ENCODE measurements at places on chromosomes 3 and 15. TPM values are rescaled to one million over a fixed set of nuclear protein-coding genes. Genes with fewer than 3 reads are reported as not detected.

Gene GALNT15
- 2.8 TPM for total RNA-seq

Gene ALDH1A2
- total RNA-seq, result 1.2 TPM

Gene FETUB
- 10.8 TPM for total RNA-seq

Gene CYP8B1
- 21.2 TPM for total RNA-seq

- H3K36me3 ChIP-seq, result no peaks in the 10 kb centered on the region
- H3K27me3 ChIP-seq, result no peaks in the 10 kb centered on the region
- DNase-seq, result no peak
- H3K4me1 ChIP-seq, result no peaks in the 10 kb centered on the region
- no peak overlapping the region for H3K27ac ChIP-seq
These were observed 403.7 kb downstream of the SOX2 start for GRCh38 chr3:182115328-182116015.

DNA sequence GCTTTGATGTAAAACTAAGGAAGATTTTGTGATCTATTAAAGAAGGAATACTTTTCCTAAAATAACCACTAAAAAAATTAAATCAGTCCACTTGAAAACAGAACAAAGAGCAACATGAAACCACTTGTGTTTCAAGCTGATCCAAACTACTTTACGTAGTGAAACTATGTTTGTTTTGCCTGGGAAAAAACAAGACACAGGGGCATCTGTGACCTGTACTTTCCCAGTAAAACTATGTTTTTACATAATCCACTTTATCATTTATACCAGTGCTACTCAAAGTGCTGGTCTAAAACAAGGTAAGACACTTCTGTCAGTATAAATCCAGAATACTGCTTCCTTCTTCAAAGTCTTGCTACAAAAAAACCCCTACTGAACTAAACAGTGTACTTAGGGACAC lies 56.7 kb downstream of the SPG11 start:
- peaks cover 7% of the 10 kb centered on the region for H3K36me3 ChIP-seq
- H3K27ac ChIP-seq, result no peak overlapping the region
- no peaks in the 10 kb centered on the region for H3K27me3 ChIP-seq
- H3K4me1 ChIP-seq, result no peaks in the 10 kb centered on the region

DNA sequence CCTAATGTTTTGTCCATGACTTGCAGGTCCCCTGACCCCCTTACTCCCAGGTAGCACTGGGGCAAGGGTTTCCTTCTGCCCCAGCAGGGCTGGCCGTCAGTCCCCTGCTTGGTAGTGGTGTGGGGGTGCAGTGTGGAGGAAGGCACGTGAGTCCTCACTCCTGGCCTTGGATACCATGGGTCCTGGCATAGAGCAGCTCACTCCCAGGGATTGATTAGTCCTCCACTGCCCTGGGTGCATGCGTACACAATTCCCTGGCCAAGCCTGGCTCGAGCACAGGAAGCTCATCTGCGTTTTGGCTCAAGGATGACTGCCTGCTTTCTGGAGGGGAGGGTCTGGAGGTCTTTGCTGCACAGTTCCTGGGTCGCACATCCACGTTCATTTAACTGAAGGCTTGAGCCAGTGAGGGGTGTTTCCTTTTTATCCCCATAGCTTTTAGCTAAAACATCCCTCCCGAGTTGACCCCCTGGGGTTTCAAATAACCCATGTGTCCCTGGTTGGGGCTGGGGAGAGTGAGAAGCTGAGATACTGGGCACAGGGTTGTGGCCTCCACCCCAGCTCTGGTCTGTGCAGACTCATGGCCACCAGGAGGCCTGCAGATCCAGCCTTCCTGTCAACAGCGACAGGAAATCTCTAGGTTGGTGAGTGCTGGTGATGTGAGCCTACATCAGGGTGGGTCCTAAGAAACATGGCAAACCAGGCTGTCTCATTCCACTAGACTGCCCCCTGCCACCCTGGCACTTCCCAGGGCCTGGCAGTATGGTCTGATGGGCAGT lies 11.5 kb downstream of the HEMK1 start:
- DNase-seq, result no peak
- peaks cover 68% of the 10 kb centered on the region for H3K4me1 ChIP-seq
- peak overlapping the region; percentile 55 for H3K27ac ChIP-seq
- H3K27me3 ChIP-seq, result no peaks in the 10 kb centered on the region

DNA sequence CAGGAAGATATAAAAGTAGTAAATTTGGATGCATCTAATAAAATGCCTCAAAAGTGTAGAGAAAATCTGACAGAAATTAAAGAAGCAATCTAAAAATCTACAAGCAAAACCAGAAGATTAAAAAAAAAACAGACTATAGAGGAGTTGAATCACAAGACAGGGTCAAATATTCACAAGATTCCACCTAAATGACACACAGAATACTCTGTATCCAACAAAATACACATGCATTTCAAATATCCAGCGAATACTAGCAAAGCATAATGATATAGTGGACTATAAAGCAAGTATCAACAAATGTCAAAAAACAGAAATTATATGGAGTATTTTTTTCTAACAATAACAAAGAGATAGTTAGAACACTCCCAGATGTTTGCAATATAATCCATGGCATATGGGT lies 20.5 kb upstream of the ACTC1 start:
- H3K27me3 ChIP-seq, result no peaks in the 10 kb centered on the region
- no peak overlapping the region for H3K4me3 ChIP-seq
- no peaks in the 10 kb centered on the region for H3K36me3 ChIP-seq

DNA sequence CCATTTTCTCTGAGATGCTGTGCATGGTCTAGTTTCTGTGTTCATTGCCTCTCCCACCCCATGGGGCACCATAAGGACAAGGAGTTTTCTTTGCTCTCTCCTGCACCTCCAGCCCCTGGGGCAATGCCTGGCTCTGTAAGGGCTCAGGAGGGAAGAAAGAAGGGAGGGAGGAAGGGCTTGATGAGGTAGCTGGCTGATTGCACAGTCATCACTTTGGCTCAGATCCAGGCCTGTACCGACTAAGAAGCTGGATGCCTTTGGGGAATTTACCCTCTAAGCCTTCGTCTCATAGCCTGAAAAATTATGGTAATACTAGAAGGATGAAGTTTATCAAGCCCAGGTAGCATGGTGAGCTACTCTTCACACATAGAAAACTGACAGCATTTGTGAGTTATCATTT lies 382.9 kb downstream of the GABRG3 start:
- no peaks in the 10 kb centered on the region for H3K27me3 ChIP-seq
- H3K36me3 ChIP-seq, result no peaks in the 10 kb centered on the region
- no peak overlapping the region for H3K4me3 ChIP-seq
- H3K27ac ChIP-seq, result no peak overlapping the region
- no peak for DNase-seq

- no peaks in the 10 kb centered on the region for H3K27me3 ChIP-seq
- no peak overlapping the region for H3K4me3 ChIP-seq
- DNase-seq, result no peak
- no peak overlapping the region for H3K27ac ChIP-seq
These were observed 20.5 kb downstream of the SIDT1 start for GRCh38 chr3:113552851-113553250.

DNA sequence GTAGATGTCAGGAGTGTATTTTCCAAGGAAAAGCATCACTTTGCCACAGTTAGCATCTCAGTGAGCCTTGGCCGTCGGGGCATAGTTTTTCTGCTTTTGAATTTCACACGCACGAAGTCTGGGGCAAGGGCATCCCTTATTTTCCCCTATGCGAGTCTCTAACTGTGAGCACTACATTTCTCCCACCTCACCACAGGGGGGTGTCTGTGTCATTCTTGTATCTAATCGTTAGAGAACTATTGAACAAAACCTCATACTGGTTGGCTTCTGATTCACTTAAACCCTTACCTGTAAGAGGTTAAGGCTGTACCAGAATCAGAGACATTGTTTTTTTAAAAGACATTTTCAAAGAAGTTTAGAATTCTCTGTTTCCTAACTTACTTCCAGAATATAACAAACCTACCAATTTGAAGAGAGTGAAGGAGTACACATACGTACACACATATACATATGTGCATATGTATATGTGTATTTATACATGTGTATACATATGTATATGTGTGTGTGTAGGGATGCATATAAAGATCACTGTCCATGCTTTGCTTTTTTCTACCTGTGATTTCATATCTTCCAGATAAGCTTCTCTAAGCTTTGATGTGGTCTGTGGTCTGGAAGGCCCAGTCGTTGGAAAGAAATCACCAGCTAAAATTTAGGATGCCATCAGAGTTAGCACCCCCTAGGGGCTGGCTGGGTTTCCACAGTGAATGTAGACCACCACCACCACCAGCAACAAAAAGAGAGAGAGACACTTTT lies 49.4 kb downstream of the MYZAP start:
- no peak for DNase-seq
- no peak overlapping the region for H3K4me3 ChIP-seq
- no peaks in the 10 kb centered on the region for H3K4me1 ChIP-seq
- H3K27me3 ChIP-seq, result no peaks in the 10 kb centered on the region
- no peaks in the 10 kb centered on the region for H3K36me3 ChIP-seq
- no peak overlapping the region for H3K27ac ChIP-seq

DNA sequence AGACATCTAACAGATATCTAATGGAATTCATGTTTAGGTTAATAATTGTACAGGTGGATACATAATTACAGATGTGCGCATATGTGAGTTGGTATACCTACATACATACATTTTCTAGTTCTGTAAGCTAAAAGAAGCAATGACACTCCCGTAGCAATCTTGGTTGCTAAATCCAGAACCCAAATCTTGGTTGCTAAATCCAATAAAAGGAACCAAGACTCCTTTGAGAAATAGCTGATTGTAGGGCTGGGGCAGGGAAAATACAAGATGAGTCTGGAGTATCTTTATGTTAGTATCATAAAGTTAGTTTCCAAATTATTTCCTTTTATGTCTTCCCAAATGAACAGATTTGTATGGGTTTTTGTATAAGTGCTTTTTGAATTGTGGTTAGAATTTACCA lies 135.2 kb downstream of the TMCC1 start:
- H3K36me3 ChIP-seq, result no peaks in the 10 kb centered on the region
- no peak for DNase-seq
- H3K27ac ChIP-seq, result no peak overlapping the region
- H3K4me3 ChIP-seq, result no peak overlapping the region

DNA sequence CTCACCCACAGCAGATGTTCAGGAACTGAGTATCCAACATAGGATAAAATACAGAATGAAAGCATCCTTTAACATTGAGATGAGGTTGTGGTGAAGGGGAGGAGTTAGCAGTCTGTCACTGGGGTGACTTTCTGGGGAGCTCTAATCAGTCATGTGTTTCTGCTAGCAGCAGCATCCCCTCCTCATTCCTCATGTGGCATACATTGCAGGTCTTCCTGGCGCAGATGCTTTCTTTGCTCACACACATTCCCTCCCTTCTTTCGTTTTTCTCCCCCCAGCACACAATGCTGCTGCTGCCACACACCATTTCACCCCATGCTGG lies 135.0 kb downstream of the CACNA1D start:
- DNase-seq, result no peak
- no peaks in the 10 kb centered on the region for H3K27me3 ChIP-seq
- H3K36me3 ChIP-seq, result no peaks in the 10 kb centered on the region
- no peak overlapping the region for H3K27ac ChIP-seq
- no peak overlapping the region for H3K4me3 ChIP-seq

Data from liver (tissue), 10 donors.